ENCODE measurements at places on chromosomes 1 and 21.

DNA sequence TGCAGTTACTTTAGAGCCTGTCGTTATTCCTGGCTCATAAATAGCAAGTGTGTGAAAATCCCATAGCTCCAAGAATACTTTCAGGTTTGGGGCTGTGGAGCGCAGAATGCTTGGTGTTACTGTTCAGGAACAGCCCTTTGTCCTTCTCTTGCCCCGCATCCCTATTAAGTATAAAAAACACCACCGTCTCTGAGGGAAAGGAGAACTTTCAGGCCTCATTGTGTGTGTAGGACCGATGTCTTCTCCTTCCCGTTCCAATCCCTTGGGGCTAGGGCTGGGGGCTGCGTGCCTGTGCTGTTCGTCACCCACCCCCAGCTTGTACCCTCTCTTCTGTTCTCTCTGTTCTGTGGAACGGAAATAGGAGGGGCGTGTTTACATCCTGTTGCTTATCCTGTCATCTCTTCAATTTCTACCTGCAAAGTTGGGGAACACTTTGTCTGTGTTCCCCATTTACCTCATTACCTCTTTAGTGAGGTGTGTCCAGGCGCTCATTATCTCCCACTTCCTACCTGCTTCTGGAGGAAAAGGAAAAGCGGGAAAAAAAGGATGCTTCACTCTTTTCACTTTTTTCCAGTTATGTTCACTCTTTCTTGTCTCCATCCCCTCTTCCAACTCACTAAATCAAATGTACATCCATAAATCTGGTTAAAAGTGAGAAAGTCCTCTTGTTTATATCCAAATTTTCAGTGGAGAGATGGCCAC, 788 bp upstream of the TXNIP start:
- DNase-seq = no peak

- no peak for DNase-seq
Observed at GRCh38 chr1:36217670-36218069, 6.6 kb upstream of the THRAP3 start.

- no peak for DNase-seq
Observed at GRCh38 chr1:240528591-240528990, 83.4 kb downstream of the GREM2 start.

- no peak for DNase-seq
Observed at GRCh38 chr1:17201201-17202021, 3.5 kb upstream of the PADI1 start.

DNA sequence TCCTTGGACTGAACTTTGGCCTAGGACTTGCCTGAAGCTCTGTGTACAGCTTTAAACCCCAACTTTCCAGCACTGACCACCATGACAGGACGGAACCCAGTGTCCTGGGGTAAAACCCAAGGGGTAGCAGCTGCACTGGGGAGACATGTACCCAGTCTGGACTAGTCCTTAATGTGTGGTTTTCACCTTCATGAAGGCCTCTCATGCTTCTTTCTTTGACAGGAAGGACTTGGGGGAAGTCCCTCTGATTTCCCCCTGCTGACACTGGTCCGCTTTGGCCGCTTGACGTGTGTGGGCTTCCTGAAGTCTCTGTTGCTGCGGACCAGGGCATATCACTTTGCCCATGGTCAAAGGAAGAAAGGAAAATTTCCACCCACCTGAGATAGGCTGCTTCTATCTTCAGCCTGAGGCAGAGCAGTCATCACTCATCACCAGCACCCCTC, 66.3 kb upstream of the PRDX6 start:
- no peak for DNase-seq

GRCh38 chr1:94899756-94900155, 27.2 kb downstream of the CNN3 start:
- no peak for DNase-seq

DNA sequence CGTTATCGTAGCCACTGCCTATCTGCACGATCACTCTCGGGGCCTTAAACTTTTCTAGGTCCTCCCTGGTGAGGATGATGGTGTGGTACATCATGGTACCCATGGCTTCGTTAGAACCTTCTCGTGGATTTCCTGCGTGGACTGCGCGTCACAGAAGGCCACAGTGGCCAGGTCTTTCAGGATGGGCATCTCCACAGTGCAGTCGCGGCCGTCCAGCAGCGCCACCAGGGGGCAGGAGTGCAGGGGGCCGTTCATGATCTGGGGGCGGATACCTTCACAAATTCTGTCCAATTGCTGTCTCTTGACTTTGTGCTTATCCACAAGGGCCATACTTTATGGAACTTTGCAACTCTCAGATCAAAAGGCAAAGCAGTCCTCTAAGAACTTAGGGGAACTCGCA, 69.6 kb downstream of the WLS start:
- DNase-seq = no peak

- no peak for DNase-seq
Observed at GRCh38 chr1:22915231-22915630, 57.4 kb downstream of the LACTBL1 start.

GRCh38 chr1:224745924-224746323, 129.8 kb downstream of the CNIH3 start:
- DNase-seq = no peak

GRCh38 chr1:172906778-172907592, 143.8 kb downstream of the TNFSF18 start:
- DNase-seq = no peak

GRCh38 chr21:25887646-25888306, 153.0 kb downstream of the GABPA start:
- no peak for DNase-seq

DNA sequence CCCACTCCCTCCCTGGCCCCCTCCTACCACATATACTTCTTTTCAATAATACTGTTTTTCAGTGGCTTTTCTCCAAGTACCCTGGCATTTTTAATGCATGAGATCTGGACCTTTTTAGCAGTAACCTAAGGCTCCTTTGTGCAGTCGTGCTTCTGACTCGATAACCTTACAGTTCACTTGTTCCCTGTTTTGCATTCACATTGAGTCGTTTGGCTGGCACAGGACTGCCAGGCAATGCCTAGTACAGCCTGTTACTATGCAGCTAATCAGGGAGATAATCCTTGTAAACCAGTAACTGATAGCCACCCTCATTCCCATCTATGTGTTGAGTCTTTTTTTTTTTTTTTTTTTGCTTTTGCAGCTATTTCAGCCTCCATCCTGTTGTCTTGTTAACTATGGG, 3.7 kb downstream of the ATP1B1 start:
- no peak for DNase-seq

DNA sequence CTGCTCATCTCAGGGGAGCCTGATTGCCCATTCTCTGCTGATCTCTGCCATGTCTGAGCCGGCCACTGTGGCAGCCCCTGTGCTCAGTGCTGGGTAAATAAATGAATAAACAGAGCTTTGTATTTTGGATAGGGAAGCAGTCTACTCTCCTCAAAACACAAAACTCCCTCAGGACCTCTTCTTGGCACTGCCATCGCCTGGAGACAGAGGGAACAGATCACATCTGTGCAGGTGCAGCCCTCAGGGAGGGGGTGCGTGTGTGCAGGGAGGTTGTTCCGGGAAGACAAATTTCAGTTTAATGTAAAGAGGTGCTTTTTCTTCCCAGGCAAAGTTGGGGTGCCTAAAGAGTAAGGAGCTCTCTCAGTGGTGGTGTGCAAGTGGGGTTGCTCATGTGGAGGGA, 7.7 kb upstream of the FAM167B start:
- no peak for DNase-seq

GRCh38 chr1:219066631-219067349, 106.9 kb upstream of the LYPLAL1 start:
- DNase-seq = no peak

GRCh38 chr1:40808002-40808401, 24.4 kb downstream of the KCNQ4 start:
- no peak for DNase-seq

- DNase-seq = no peak
Observed at GRCh38 chr1:83110156-83110555, 888.8 kb downstream of the TTLL7 start.

DNA sequence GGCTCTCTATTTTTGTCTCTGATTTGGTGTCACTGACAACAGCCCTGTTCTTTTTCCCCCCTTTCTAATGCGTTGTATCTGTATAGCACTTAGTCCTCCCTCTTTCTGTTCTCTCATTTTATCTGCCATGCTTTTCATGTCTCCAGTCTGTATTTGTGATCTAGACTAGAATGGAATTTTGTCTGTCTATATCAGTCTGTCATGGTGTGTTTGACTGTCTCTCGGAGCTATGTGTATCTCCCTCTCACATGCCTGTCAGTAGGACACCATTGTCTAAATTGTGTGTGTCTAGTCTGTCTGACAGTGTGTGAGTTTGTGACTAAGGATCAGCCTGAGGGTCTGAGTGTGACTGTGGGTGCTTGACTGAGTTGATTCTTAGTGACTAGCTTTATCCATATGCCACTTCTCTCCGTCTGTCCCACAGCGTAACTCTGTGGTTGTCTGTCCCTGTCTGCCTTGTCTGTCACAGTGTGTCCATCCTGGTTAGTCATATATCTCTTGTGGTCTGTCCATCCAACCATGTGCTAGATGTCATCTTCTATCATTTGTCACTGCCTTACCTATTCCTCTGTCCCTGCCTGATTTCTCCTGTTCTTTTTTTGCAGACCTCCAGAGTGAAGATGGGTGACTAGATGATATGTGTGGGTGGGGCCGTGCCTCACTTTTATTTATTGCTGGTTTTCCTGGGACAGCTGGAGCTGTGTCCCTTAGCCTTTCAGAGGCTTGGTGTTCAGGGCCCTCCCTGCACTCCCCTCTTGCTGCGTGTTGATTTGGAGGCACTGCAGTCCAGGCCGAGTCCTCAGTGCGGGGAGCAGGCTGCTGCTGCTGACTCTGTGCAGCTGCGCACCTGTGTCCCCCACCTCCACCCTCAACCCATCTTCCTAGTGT, 1.4 kb upstream of the B4GALT2 start:
- DNase-seq = no peak

- no peak for DNase-seq
Observed at GRCh38 chr1:47656719-47657685, 219.2 kb downstream of the FOXD2 start.

DNA sequence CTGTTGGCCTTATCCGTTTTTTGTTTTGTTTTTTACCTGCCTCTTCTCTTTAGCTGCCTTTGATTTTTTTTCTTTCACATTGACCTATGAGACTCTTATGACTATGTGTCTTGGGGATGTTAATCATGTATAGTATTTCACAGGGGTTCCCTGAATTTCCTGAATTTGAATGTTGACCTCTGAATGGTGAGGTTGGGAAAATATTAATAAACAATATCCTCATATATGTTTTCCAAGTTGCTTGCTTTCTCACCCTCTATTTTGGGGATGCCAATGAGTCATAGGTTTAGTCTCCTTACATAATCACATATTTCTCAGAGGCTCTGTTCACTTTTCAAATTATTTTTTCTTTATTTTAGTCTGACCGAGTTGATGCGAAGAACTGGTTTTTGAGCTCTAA, 29.6 kb downstream of the GBP5 start:
- DNase-seq = no peak

DNA sequence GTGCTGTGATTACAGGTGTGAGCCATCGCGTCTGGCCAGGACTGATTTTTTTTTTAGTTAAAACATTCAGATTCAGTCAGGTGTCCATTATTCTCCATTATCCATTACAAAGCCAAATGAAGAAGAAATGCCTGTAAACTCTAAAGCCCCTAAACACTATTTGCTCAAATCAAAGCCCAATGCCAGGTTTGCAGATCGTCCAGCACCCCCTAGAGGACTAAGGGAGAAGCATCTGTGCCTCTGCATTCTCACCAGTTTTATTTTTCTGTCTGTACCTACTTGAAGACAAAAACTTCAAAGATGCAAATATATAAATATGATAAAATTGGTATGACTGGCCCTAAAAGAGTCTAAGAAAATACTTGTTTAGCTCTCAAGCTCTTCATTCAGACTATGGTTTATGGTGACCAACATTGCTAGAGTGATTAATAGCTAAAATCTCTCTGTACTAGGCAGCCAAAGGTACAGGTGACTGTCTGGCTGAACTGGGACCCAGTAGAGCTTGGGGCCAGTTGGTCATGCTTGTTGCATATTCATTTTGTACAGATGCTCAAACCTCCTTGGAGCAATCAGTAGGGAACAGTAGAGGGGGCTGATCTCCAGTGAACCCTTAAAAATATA, 138.4 kb downstream of the SYT2 start:
- DNase-seq = no peak

DNA sequence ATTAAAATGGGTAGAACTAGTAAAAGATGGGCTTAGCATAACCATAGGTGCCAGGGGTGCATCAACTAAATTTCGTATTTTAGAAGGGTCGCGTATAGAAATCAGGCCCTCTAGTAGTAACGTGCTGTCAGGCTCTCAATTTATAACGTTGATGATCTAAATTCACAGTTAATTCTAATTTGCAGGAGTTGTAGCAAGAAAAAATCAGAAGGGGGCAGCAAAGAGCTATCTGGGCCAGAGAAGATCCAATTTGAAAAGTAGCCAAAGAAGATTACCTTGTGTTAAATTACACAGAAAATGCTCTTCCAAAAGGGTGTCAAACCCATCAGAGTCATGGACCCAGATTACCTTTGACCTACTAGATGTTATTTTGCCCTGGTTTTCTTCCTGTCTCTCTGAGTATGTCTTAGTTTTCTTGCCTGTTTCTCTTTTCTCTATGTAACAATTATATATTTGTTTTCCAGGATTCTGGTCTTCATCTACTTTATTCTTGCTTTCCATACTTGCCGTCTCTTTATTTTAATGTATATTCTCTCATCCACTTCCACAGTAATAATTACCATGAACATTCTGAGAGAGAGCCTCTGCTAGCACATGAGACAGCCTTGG, 1030.9 kb downstream of the AMY1C start:
- DNase-seq = peak; percentile 2

- no peak for DNase-seq
Observed at GRCh38 chr1:47003896-47004403, 19.5 kb upstream of the CYP4X1 start.

DNA sequence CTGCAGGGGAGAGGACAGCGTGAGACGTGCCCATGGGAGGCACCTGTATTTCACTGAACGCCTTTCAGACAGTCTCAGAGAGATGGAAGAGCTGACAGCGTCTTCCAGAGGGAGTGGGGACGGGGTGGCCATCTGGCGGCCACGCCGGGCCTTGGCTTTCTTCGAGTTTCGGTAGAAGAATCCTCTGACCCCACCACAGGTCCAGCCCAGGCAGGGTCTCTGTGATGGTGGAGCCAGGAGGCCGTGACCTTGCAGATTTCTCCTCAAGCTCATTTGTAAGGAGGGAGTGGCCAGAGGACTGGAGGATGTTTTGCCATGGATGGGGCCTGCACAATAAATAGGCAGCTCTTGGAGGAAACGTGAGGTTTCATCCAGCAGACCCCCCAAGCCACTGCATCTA, 47.6 kb upstream of the ADARB1 start:
- no peak for DNase-seq

GRCh38 chr1:89339039-89339438, 24.8 kb upstream of the GBP6 start:
- no peak for DNase-seq

GRCh38 chr1:8384577-8384976, 66.7 kb downstream of the SLC45A1 start:
- DNase-seq = no peak

- DNase-seq = peak; percentile 79
Observed at GRCh38 chr1:119002028-119002686, 14.0 kb upstream of the TBX15 start.

DNA sequence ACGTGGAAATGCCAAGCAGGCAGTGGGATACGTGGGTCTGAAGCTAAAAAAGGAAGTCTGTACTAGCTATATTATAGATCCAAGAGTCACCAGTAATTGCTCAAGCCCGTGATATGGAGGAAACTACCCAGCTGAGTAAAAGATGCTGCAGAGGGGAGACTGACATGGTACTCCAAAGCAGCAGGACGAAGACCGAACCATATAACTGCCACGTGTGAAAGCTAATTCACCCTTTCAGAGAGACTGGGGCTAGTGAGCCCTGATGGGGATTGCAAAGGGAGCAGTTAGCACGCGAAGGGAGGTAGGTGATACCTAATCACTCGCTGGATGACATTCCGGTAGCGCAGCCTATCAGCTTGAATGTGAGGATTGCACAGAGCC, 316 bp downstream of the AP4B1 start:
- DNase-seq = no peak

- DNase-seq = no peak
Observed at GRCh38 chr21:38949070-38949380, 143.3 kb downstream of the ETS2 start.
